ENCODE measurements at places on chromosomes 16 and 17. TPM values are rescaled to one million over a fixed set of nuclear protein-coding genes. Genes with fewer than 3 reads are reported as not detected.

The TXNDC11 gene
- total RNA-seq: 31.4 TPM

The TBC1D3E gene
- not detected for total RNA-seq

The DNAI2 gene
- total RNA-seq: not detected

The PRCD gene
- total RNA-seq: 0.35 TPM

The TEKT5 gene
- not detected for total RNA-seq

The SEZ6 gene
- total RNA-seq: not detected

The GPR179 gene
- total RNA-seq: not detected

The CACNG3 gene
- total RNA-seq: not detected

The SLC47A1 gene
- 11.6 TPM for total RNA-seq

The AKTIP gene
- total RNA-seq: 35.1 TPM

DNA sequence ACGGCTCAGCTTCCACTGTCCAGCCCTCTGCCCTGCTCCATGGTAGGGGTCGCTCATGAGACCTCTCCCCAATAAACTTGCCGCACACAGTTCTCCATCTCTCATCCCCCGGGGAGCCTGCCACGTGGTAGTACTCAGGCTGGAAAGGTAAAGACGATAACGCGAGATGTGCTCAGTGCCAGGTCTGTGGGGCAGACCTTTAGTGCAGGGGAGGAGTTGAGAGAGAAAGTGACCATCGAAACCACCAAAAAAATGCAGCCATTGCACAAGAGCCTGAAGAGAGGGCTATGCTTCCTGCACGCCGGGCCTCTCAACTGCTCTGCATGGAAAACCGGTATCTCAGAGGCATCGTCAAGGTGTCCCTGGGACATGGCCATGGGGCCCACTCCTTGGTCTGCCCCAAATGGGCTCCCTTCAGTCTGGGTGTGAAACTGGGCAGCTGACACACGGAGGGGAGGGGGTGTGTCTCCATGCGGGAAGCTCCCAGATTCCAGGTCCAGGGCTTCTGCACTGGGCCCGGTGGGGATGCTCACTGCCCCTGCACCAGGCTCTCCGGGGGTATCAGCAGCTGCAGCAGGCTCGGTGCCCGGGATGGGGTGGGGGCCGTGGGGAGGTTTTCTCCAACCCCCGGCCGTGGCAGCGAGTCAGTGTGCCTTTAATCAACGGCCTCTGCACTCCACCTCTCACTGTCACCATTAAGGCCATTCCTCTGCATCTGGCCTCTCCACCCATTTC is 4.7 kb upstream of the AANAT start:
- DNase-seq: no peak

DNA sequence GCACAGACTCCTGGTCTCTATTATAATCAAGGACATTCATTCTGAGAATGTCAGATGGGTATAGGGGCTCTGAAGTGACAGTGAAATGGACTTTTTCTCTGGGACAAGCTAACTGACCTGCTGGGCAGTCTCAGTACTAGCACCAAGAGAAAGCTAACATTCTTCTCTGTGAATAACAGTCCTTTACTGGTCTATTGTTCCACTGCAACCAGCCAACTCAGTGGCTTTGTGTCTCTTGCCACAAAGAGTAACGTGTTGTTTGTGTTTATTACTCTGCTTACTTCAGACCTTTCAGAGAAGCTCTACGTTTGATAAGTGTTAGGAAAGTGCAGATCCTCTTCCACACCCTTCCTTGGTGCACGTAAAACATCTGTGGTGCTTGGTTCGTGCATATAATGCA is 61.5 kb upstream of the BCAR1 start:
- DNase-seq: no peak

DNA sequence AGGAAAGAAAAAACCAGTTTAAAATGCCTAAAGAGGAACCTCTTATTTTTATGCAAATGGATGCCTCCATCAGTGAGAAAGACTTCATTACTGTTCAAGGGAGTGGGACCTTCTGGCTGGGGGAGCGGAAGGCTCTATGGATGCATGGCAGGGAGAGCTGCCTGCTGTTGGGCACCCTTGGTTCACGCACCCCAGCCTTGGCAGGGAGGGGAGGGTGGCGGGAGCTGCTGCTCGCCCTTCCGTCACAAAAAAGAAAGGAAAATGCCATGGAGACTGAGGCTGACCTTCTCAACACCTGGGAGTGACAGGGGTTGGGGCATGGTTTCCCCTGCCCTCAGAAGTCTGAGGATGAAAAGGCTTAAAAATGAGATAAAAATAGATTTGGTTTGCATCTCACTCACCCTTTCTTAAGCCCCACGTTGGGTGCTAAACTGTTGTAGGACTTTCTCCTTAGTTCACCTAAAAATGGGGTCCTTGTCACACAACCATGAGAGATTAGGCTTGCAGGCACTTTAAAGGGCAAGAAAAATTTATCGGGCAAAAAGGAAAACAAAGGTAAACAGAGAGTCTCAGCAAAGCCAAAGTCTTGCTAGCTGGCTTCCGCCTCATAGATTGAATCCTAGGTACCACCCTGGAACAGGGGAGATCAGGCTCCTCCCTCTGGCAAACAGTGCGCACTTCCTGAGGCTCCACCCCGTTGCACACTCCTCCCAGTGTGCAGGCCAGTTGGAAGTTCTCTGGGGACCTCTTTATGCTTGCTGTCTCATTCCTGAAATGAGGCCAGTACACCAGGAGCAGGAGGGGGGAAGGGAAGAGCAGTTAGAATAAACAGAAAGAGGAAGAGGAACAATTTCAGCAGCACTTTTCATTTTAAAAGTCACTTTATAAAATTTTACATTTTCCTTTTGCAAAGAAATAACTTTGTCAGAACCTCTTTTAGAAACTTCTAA is 31.6 kb downstream of the PHKB start:
- no peak for DNase-seq

GRCh38 chr17:9360677-9361081 is 214.9 kb downstream of the STX8 start:
- no peak for DNase-seq

DNA sequence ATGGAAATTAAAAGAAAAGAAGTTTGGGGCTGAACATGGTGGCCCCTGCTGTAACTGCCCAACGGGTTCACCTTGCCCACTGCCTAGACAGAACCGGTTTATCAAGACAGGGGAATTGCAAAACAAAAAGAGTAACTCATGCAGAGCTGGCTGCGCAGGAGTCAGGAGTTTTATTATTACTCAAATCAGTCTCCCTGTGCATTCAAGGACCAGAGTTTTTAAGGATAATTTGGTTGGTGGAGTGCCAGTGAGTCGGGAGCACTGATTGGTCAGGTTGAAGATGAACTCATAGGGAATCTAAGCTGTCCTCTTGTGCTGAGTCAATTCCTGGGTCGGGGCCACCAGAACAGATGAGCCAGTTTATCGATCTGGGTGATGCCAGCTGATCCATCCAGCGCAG is 4.4 kb upstream of the SCPEP1 start:
- no peak for DNase-seq

DNA sequence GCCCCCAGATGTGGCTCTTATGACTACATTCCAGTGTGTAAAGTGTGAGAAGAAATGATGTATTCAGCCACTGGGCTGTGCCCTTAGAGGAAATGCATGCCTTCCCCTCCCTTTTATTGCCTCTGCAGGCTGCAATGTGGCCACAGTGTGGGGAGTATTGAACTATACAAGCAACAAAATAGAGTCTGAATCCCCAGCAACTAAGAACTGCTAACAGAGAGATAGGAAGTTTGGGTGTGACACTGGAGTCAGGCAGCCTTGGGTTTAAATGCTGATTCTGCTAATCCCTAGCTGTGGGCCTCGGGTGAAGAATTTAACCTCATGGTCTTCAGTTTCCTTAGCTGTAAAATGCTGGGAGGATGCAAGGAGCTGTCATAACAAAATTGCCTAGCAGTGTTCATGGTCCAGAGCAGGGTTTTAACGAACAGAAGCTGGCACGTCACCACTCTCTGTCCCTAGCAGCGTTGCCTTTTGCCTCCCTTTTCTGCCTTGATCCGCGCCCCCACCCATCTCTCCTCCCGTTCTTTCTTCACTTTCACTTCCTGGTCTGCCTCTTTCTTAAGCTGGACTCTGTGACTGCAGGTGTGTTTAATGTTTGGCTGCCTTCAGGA is 50.3 kb downstream of the KPNA2 start:
- DNase-seq: no peak

DNA sequence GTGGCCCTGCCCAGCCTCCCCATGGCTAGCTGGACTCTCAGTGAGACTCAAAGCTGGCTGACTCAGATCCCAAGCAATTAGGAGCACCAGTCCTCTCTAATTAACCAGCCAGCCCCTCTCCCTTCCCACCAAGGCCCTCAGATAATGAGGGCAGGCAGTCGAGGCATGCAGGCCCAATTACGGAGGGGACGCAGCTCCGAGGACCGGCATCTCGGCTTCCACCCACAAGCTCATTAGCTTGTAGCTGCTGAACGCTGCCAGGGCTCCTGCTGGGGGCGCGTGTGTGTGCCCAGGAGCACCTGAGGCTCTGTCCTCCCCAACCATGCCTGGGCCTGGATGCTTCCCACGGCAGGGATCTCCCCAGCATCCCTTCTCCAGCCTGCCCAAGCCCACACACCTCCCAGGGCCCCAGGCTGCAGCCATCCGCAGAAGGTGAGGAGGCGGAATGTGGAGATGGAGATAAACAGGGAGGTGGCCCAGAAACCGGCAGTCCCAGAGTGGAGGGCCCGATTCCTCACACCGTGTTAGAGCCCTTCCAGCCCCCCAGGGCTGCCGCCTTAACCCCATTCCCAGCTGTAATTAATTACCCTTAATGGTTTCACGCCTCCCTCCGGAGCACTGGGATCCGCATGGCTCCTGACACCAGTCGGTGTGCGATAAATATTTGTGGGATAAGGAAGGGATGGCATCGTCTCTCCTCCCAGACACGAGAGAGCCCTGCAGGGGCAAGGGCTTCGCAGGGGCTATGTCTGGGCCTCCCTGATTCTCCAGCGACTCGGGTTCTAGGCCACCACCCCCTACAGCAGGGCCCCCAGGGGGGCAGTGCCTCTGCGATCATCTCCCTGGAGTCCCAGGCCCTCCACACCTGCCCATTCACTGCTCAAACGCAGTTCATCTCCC is 42.2 kb downstream of the RPH3AL start:
- DNase-seq: no peak

DNA sequence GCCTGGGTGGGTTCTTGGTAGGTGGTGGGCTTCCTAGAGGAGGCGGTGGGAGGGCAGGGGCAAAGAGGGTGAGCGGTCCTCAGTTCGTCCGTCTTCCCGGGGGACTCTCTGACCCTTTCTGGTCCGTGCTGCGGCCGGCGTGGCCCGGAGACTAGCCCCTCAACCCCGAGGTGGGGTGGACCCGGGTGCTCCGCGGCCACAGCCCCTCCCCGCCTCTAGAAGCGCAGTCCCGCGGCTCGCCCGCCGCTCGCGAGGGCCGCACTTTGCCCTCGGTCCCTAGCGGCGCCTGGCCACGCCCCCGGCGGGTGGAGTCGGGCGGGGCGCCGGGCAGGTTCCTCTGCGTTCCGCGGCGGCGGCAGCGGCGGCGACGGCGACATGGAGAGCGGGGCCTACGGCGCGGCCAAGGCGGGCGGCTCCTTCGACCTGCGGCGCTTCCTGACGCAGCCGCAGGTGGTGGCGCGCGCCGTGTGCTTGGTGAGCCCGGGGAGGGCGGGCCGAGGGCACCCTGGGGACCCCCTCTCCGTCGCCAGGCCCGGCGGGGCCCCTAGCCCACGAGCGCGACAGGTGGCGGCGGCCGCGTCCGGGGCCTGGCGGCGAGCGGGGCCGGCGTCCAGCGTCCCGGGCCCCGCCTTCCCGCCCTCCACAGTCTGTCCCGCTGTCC is at the start of gene SYNGR2:
Gene SYNGR2, plus strand, starts transcription at position 340 of the 661 bp plus-strand sequence. Its CDS starts 36 bp downstream, at position 376.
- no peak for DNase-seq

DNA sequence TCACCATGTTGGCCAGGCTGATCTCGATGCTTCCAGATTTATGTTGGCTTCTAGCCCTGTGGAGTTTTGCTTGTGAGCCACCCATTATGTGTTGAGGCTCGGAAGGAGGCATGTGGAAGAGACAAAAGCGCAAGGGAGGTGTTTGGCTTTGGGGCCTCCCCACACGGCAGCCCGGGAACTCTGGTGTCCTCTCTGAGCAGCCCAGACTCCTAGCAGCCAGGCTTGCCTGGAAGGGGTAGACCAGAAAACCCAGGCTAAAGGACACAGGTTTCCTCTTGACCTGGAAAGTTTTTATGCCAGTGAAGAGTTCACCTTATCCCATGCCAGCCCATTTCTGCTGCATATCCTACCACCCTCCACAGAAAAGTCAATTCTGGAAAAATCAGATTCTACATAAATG is 21.0 kb downstream of the SDR42E2 start:
- DNase-seq: no peak

GRCh38 chr17:31511195-31511578 is 119.7 kb downstream of the RAB11FIP4 start:
- no peak for DNase-seq

DNA sequence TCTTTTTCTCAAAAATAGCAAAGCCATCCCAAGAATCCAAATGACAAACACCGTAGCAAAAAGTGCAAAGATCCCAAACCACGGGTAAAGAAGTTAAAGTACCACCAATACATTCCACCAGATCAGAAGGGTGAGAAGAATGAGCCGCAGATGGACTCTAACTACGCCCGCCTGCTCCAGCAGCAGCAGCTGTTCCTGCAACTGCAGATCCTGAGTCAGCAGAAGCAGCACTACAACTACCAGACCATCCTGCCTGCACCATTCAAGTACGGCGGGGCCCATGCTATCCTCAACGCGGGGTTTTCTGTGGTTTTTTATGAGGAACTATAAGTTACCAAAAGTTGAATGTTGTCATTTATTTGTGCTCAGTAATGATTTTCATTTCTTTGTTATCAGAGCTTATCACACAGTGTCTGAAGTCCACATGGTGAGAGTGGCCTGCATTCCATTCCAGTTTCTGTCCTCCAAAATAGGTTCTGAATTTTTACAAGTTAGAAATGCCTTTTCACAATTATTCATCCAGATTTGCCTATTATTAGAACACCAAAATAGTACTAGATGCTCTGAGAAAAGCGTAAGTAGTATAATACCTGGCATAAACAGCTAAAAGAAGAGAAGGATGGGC is 169.2 kb downstream of the MRTFB start:
- no peak for DNase-seq

DNA sequence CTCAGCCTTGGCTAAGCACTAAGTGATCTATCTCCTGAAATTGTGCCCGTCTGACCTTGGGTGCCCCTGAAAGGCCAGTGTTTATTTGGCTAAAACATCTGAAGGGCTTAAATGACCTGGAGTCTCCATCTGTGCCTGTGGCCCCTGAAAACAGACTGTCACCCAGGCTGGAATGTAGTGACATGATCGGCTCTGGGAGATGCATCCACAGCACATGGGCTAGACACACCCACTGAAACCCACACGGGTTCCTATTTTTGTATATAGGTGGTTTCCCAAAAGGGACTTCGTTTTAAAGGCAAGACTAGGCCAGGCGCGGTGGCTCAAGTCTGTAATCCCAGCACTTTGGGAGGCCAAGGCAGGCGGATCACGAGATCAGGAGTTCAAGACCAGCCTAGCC is 13.5 kb downstream of the CEP295NL start:
- DNase-seq: no peak

GRCh38 chr16:14300705-14301168 is 229.6 kb downstream of the MRTFB start:
- DNase-seq: no peak

DNA sequence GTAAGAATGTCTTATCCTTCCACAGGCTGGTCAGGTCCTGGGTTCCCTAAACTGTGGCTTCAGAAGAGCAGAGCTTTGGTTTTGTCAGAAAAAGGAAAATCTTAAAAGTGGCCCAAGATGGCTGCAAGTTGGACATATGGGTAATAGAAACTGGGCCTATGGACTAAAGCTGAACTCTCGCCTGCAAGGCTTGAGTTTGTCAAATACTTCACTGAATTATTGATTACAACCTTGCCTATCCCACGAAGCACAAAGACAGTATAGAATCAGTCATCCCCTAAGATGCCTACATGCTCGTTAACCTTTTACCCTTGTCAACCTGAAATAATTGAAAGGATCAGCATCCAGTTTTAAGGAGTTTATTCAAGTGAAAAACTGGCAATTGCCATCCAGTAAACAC is 20.7 kb downstream of the RNF112 start:
- DNase-seq: no peak

GRCh38 chr16:70725024-70725911 is 39.4 kb upstream of the MTSS2 start:
- no peak for DNase-seq

Data from pulmonary artery endothelial cell (primary cell).